ENCODE measurements at places on chromosomes 7 and 10.

GRCh38 chr7:98548971-98549370, 68.1 kb upstream of the NPTX2 start:
- no peak for DNase-seq

GRCh38 chr7:132757783-132758182, 181.5 kb upstream of the PLXNA4 start:
- no peak for DNase-seq

DNA sequence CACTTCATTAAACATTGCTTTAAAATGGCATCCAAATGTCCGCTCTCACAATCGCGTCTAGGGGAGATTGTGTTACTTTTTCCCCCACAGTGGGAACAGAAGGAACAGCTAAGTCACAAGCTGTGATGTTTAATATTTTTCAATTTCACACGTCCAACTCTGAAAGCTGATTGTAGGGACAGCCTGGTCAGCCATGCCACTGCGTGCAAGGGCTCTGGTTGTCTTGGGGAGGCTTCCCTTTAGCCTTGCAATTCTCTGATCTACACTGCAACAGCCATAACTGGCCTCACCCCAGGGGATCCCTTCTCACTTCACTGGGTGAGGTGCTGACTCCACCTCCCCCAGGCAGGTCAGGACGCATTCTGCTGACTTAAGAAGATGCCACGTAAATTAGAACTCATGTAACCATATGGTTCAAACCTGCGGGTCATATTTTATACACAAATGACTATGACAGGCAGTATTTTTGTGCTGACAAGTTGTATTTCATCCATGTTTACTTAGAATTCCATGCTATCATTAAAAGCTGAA, 425.2 kb upstream of the NFE2L3 start:
- no peak for DNase-seq

- no peak for DNase-seq
These were observed 57.4 kb downstream of the LRRC4 start for GRCh38 chr7:127973832-127974231.

DNA sequence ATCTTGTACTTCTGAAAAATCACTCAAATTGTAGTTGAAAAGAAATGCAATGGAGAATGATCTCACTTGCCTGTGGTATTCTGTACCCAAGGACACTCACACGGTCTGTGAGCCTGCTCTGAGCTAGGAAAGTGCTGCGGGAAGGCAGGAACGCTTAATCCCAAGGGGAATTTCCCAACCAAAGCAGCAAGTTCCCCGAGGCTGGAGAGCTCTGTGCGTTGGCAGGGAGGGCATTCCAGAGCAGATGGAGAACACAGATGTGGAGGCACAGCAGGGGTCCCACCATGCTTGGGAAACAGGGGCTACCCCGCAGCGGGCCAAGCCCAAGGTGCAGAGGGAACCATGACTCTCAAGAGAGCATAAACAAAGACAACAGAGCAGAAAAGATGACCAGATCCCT, 13.6 kb downstream of the SVIL start:
- peak; percentile 67 for DNase-seq

DNA sequence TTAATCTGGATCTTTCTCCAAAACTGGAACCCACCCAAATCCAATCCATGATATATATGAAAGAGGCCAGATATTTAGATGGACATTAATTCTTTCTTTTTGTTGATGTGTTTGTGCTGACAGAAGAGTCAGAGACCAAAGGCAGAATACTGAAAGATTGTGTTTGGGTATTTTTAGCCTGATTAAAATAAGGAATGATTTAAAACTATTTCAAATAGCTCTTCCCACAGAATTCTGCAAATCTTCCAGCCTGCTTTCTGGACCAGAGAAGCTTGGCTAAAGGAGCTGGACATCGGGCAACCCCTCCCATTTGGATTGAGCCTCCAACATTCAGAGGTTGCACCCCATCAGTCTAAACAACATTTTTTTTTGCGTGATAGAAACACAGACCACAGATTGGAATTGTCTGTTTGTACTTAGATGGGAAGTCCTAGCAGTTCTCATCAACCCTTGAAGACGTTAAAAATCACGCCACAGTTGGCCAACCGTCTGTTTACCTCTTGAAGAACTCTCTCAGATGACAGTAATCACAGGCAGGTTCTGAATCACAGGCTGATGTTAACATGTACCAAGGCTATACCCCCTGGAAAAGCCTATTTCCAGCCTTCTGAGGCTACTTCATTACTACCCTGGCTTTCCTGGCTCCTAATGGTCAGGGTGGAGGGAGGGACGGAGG, 155.2 kb upstream of the NRP1 start:
- DNase-seq, result no peak

DNA sequence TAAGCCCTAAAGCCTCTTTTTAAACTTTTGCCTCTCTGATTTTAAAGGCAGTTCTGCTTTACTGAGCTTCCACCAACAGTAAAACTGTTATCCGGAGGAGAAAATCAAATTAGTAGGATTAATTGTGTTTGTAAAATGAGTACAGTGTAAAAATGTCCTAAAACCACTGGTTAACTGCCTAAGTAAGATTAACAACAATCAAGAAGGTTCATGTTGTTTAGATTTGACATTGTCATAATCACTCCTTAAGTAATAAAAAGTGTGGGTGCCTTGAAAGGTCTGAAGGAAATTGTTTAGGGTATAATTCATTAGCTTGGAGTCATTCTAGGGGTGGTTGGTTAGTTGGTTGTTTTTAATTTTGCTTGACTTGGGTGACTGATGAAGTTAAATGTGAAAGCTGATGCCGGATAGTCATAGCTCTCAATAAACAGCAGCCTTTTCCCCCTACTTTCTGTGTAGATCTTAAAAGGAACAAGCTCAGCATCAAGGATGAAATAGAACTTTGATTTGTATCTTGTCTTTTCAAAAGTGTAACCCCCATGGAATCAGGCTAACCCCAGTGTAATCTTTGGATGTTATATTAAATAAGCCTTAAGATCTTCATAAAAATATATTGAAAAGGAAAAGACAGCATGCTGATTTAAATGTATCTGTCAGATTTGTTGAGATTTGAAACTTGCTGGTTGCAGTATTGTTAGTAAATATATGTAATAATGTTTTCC, 148.3 kb downstream of the ARID5B start:
- DNase-seq, result no peak

DNA sequence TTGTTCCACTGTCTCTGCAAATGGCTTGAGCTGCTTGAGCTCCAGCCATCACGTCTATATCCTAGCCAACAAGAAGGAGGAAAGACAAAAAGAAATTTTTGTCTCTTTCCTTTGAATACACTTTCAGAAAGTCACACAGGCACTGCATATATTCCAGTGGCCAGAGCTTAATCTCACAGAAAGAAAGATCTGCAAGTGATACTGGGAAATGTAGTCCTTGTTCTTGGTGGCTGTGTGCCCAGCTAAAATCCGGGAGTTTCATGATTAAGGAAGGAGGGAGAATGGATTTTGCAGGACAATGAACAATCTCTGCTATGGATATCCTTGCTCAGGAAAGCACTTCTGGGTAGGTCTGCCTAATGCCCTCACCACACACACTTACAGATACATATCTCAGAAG, 19.5 kb upstream of the DLG5 start:
- no peak for DNase-seq

- no peak for DNase-seq
These were observed 97.8 kb downstream of the AUTS2 start for GRCh38 chr7:69696054-69696591.

- no peak for DNase-seq
These were observed 34.7 kb upstream of the FXYD4 start for GRCh38 chr10:43336641-43337318.

DNA sequence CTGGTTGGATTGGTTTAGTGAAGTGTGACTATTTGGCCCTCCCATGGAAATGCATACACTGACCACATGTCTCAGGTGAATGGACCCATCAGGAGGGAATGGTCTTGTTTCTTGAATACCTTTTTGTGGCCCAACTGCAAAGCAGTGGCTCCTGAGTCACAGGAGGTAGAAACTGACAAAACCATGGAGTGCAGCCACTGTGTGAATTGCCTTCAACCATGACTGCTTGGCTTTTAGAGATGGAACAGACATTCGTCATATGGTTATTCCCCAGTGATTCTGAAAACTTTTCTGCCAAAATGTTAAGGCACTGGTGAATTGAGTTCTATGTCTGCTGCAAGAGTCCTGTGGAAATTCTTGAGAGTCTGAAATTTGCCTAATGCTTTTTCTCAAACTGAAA, 64.7 kb downstream of the CDK14 start:
- DNase-seq, result no peak

DNA sequence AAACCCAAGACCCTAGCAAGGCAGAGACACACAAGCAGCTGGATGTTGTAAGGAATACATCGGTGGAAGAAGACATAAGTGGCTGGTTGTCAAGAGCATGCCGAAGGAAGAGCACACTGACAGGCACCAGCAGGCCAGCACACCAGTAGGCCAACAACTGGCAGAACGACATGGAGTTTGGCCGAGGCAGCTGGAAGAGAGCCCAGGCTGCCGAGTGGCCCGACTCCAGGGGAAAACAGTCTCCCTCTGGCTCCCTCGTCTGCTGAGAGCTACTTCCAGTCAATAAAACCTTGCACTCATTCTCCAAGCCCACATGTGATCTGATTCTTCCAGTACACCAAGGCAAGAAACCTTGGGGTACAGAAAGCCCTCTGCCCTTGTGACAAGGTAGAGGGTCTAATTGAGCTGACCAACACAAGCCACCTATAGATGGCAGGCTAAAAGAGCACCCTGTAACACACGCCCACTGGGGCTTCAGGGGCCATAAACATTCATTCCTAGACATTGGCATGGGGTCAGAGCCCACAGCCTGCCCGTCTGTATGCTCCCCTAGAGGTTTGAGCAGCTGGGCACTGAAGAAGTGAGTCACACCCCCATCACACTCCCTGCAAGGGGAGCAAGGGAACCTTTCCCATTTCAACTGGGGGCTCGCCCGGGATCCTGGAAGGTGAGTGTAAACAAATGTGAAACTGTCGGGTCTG, 14.7 kb upstream of the TNS3 start:
- no peak for DNase-seq

GRCh38 chr10:24408365-24408764, 199.4 kb downstream of the KIAA1217 start:
- no peak for DNase-seq

- DNase-seq, result no peak
These were observed 423 bp downstream of the BAZ1B start for GRCh38 chr7:73521636-73522104.

- DNase-seq, result no peak
These were observed 14.2 kb downstream of the ENTPD7 start for GRCh38 chr10:99673492-99673891.

DNA sequence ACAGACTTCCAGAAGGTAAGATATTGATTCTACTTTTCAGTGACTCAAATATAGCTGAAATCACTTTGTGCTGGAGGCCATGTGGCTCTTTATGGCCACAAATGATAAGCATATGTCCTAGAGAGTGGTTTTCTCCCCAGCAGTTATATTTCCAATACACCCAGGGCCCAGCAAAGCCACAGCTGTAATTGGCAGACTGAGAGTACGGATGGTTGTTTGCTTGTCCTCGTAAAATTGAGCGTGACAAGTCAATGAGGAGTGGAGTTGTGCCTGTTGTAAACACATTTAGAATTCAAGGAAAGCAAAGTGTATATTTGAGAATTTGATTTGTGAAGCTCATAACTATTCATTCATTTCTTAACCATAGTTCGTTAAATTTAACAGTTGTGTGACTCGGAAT, 201.8 kb downstream of the LHFPL3 start:
- no peak for DNase-seq

GRCh38 chr10:24501056-24501711, 222.5 kb downstream of the ARHGAP21 start:
- DNase-seq, result no peak

DNA sequence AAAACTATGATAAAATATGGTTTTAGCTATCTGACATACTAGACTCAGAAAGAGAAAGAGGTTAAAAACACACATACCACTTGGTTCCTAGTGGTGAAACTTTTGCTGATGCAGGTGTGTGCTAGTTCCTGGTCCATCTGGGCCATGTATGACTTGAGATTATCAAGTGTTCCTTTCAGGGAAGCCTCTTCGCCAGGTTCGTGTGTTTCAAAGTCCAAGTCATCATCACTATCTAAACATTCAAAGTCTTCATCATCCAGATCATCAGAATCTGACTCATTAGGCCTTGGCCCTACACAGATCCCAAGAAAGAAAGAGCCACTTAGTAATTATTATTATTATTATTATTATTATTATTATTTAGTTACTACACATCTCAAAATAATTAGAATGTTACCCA, 26.4 kb downstream of the NUDT13 start:
- no peak for DNase-seq

- no peak for DNase-seq
These were observed 15.2 kb upstream of the EXOC6 start for GRCh38 chr10:92832998-92833650.

DNA sequence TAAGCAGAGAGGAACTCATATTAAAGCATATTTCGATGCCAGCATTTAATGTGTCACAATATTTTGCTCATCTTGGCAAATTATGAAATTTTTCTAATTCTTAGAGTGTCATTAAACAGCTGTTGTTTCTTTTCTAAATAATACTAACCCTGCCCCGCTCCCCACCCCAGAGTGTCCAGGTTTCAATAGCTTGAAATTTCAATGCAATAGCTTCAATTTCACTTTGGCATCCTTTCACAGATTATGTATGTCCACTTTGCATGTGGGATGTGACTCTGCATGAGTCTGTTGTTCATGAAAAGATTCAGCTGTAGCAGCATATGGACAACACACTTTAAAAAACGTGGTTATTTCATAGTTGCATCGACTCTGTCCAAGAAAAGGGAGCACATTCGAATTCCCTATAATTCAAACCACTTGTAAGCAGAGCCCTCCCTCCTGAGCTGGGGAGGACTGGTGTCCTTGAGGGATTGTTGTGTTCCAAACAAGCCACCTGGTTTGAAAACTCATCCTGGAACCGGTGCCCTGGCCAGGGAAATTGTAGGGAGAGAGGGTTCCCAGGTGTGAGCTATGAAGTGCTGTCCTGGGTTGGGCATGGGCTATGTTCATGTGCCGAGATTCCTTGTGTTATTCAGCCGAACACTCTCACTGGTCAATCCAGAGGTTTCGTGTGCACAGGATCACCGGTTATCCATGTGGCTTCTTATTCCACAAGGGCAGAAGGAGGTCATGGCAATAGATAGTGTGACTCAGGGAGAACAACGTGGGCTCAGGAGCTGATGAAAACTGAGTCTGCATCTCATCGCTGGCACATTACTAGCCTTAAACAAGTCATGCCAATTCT, 64.6 kb upstream of the CREB5 start:
- peak; percentile 84 for DNase-seq

DNA sequence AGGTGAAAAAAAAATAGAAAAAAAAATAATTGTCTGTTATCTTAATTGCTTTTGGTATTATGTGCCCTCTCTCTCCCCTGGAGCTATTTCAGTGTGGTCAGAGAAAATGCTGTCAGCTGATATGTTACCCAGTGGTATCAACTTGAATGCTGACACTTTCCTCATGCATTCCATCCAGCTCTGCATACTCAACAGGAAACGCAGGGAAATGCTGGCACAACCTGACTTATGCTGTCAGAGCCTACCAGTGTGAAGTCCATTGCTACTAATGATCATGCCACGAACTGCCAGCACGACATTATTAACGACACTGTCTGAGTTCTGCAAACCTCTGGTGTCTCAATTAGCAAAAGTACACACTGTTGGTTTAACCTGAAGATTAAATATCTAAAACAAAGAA, 182.8 kb downstream of the ZWINT start:
- DNase-seq, result no peak

- no peak for DNase-seq
These were observed 93.8 kb downstream of the GAD2 start for GRCh38 chr10:26310361-26310760.

Data from fibroblast of the conjunctiva (primary cell).